Progenitor cell of endocrine pancreas (in vitro differentiated cells): ENCODE measurements at places on chromosomes 6 and 20.

GRCh38 chr20:56572172-56572571 is 39.1 kb downstream of the FAM209B start:
- no peak overlapping the region for H3K4me3 ChIP-seq
- no peaks in the 10 kb centered on the region for H3K36me3 ChIP-seq
- H3K4me1 ChIP-seq, result no peaks in the 10 kb centered on the region
- DNase-seq, result no peak

GRCh38 chr20:50450493-50450826 is 59.7 kb upstream of the PTPN1 start:
- H3K36me3 ChIP-seq, result no peaks in the 10 kb centered on the region
- DNase-seq, result no peak
- H3K27ac ChIP-seq, result no peak overlapping the region
- peaks cover 16% of the 10 kb centered on the region for H3K4me1 ChIP-seq

GRCh38 chr6:157253699-157254098 is 69.6 kb downstream of the TMEM242 start:
- H3K4me1 ChIP-seq, result no peaks in the 10 kb centered on the region
- no peak overlapping the region for H3K27ac ChIP-seq
- peaks cover 28% of the 10 kb centered on the region for H3K27me3 ChIP-seq
- H3K4me3 ChIP-seq, result no peak overlapping the region
- no peaks in the 10 kb centered on the region for H3K36me3 ChIP-seq

DNA sequence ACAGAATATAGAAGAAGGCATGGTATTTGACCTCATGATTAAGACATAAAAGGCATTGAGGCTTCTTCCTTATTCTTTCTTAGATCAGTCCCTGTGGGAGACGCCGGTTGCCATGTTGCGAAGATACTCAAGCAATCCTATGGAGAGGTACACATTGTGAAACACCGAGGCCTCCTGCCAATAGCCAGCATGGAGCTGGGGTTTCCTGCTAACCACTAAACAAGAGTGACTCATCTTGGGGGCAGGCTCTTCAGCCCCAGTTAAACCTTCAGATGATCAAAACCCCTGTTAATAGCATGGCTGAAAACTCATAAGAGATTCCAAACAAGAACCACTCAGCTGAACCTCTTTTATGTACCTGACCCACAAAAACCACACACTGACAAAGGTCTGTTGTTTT is 478.8 kb downstream of the CD83 start:
- no peak overlapping the region for H3K27ac ChIP-seq
- no peaks in the 10 kb centered on the region for H3K27me3 ChIP-seq
- H3K4me1 ChIP-seq, result peaks cover 3% of the 10 kb centered on the region
- no peaks in the 10 kb centered on the region for H3K36me3 ChIP-seq
- H3K4me3 ChIP-seq, result no peak overlapping the region
- no peak for DNase-seq
